ENCODE measurements at places on chromosomes 16 and 17. TPM values are rescaled to one million over a fixed set of nuclear protein-coding genes. Genes with fewer than 3 reads are reported as not detected.

Gene ACSM2B
- total RNA-seq: not detected

GRCh38 chr16:68188170-68188569 lies 47.8 kb downstream of the ESRP2 start:
- no peak for DNase-seq

Gene FTO
- 68.9 TPM for total RNA-seq

Gene ST6GALNAC1
- total RNA-seq: 6.1 TPM

Gene CDK10
- 76.3 TPM for total RNA-seq

Gene MT1M
- 4.7 TPM for total RNA-seq

DNA sequence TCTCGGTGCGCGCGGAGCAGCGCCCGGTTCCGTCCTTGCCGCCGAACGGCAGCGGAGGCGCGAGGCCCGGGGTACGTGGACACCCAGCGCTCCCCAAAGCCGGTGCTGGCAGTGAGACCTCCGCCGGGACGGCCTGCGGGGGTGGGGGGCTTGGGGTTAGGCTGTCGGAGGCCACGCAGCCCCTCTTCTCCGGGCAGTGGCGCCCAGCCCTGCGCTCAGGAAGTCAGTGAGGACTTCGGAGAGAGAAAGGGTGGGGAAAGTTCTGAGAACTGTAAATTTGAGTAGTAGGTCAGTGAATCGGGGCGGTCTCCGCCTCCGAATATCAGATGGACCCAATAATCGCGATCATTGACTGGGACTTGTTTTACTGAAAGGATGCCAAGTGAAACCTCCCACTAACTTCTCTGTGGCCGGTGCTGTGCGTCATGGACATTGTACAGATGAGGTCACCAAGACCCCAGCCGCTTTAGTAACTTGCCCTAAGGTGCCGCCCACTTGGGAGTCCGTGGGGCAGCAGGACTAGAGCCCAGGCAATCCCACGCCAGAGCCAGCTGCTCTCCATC lies 468 bp downstream of the IL4R start:
- peak; percentile 87 for DNase-seq

Gene SDK2
- 15.8 TPM for total RNA-seq

- no peak for DNase-seq
Measured at GRCh38 chr16:19291475-19291874, 5.9 kb downstream of the CLEC19A start.

DNA sequence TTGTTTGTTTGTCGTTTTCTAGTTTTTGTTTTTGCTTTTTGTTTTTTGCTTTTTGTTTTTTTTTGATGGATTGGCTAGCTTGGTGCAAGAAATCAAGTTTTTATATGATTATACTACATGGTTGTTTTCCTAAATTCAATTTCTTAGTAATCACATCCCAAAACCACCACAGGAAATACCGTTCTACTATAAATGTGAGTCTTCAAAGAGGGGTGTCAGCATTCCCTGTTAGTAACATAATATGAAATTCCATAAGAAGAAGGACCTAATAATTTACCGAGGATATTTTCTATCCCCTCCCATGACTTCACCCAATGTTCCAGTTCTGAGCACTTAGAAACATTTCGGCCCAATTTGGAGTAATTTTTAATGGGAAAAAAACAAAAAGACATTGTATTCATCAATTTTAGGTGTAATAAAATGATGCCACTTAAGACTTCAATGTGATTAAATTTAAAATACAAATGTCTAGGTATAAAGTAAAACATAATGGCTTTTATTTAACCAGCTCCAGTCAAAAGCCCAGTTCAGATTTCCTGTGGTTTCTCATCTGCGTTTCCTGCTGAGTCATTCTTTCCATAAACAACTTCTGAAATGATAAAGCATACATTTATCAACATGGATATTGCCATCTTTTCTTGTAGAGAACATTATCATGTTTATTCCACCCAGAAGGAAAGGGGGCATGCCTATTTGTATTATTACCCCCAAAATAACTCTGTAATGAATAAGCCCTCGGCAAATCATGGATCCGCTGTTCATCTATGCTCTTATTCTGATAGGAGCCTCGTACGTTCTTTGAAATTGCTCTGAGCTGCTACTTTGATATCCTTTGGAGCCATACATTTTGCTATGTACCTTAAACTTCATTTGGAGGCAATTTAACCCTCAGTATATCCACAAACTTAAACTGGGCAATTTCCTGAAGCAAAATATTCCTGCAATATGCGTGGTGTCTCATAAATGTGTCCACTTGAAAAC lies 28.1 kb downstream of the HSBP1 start:
- DNase-seq: no peak

DNA sequence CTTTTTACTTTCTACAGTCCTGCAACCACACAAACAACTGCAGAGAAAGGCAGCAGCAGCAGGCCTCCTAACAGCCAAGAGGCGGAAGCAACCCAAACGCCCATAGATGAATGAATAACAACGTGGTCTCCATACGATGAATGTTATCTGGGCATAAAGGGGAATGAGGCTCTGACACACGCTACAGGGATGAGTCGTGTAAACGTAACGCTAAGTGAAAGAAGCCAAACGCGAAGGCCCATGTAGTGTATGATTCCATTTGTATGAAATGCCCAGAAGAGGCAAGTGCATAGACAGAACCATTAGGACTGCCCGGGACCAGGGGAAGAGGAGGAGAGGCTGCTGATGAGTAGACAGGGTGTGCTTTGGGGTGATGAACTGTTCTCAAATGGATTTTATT lies 94.8 kb upstream of the DNAH17 start:
- DNase-seq: peak; percentile 25

GRCh38 chr17:41160648-41161047 lies at the start of gene KRTAP4-4:
Gene KRTAP4-4 (minus strand): TSS chr17:41160748. CDS start chr17:41160691, 57 bp downstream.
- no peak for DNase-seq

GRCh38 chr17:32759476-32759875 lies 117.4 kb downstream of the MYO1D start:
- no peak for DNase-seq

Gene ASB16
- total RNA-seq: not detected

Gene TMEM238L
- total RNA-seq: not detected

DNA sequence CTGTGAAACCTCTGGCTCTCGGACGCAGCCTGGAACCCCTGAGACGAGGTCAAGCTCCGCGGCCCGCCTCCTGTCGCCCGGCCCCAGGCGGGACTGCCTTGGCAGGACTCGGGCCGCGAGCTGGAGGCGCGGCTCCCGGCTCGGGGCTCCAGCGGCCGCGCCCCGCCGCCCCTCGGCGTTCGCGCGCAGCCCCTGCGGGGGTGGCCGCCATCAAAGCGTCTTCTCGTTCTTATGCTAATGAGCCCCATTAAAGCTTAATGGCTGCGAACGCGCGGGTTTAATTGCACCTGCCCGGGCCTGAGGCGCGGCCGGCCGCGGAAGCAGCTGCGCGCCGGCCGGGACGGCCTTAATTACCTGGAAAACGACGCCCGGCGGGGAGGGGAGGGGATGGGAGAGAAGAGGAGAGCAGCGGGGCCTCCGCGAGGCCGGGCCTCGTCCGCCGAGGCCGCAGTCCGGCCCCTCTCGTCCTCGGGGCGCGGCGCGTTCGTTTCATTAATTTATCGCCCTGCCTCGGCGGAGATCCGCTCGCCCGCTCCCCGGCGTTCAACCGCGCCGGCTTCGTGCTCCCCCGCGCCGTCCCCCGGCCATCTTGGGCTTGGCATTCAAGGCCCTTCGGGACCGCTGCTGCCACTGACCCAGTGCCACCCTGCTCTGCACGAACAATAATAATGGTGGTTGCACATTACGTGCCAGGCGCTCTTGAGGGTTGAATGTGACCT lies 19.2 kb downstream of the RAI1 start:
- DNase-seq: no peak

- no peak for DNase-seq
Measured at GRCh38 chr17:19897903-19898302, 30.2 kb upstream of the ULK2 start.

DNA sequence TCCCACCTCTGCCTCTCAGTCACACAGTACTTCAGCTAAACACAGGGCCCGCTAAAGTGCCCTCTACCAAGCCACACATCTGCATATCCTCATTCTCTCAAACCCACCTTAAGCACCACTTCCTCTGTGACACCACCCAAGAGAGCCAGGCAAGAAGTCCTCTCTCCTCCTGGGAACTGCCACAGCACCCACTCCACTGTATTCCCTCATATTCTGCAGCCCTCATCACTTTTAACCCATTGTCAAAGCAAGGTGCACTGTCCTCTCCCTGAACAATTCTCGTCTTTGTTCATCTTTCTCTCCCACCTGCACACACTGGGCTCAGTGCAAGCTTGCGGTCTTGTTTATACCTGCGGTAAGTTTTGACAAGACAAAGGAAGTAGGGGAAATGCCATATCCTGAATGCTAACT lies 13.6 kb downstream of the CHD9 start:
- DNase-seq: no peak

DNA sequence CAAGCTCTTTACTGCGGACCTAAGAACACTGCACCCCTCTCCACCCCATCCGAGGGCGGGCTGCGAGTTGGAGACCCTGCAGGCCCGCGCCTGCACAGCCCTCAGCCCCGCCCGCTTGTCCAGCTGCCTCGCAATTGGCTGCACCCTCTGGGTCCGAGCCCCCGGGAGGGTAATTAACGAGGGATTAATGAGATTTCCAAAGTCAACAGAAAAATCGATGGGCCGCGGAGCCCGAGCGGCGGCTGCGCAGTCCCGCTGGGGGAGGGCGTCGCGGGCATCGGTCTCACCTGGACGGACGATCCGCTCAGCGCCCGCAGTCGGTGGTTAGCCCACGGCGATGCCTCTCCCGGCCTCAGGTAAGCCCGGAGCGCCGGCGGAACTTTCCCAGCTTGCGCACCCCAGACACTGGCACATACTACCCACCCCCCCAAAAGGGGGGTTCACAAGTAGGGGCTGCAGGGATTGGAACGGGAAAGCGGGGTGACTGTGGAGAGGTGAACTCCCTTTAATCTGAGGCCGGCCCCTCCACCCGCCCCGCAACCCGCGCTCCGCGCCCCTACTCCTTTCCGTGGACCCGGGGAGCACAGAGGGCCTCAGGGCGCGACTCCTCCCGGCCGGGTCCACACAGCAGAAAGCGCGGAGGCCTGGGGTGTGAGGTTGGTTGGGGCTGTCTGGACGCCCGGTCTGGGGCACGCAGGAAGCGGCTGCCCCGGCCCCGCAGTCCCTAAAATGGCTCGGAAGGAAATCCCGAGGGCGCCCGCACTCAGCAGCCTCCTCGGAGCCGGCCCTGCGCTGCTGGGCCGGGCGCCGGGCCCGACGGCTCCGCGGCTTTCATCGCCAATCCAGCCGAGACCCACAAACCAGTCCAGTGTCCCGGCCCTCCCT lies at the start of gene OTOP3:
Gene OTOP3 (plus strand): TSS at position 314 of the 885 bp plus-strand sequence. CDS start 24 bp downstream, at position 338.
- no peak for DNase-seq

Gene ZNF771
- 2.2 TPM for total RNA-seq

DNA sequence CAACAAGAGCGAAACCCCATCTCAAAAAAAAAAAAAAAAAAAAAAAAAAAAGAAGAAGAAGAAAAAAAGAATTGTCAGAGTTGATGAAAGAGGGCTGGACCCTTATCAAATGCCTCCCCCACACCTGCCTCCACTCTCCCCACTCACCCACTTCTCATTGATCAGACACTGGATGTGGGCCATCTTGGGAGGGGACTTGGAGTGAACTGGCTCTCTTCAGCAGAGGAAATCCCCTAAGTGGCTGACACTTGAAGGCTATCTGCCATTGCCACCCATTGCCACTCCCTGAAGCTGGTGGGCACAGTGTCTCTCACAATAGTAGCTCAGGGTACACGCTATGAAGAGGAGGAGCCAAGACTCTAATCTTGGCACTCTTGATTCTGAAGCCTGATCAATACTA lies 1.6 kb downstream of the ITGA2B start:
- DNase-seq: no peak

Gene KATNIP
- 36.8 TPM for total RNA-seq

Gene ACE
- 10.6 TPM for total RNA-seq

DNA sequence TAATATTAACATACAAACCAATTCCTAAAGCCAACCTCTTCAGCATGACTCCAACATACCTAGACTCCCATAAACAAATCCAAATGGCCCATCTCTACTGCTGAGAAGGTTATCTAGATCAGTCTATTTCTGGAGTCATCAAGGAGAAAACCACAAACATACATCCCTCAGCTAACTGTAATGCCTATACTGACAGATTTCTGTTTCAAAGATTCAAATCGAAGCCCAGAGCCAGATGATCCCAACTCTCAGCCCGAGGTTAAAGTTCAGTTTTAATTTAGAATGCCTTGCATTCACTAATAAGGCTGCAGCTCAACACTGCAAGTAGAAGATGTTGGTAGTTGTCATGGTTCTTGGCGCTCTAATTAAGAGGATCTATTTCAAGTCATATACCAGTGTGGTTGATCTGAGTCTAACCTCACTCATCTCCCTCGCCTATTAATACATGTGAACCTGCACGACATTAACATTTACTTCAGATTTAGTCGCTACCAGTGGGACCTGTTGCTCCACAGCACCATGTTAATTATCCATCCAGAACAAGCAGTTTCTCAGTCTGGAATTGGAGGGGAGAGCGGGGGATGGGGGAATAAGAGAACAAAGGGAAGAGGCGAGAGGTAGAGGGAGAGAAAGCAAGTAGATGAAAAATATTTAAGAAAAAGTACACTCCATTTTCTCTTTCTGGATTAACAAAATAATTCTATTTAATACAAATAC lies 15.4 kb downstream of the PHF12 start:
- DNase-seq: no peak

GRCh38 chr17:7241783-7242716 lies at the start of gene GABARAP:
Gene GABARAP (minus strand): TSS chr17:7242449. CDS start chr17:7242330, 119 bp downstream.
- DNase-seq: peak; percentile 98

GRCh38 chr16:27230562-27231001 lies 27.3 kb downstream of the KDM8 start:
- peak; percentile 89 for DNase-seq

DNA sequence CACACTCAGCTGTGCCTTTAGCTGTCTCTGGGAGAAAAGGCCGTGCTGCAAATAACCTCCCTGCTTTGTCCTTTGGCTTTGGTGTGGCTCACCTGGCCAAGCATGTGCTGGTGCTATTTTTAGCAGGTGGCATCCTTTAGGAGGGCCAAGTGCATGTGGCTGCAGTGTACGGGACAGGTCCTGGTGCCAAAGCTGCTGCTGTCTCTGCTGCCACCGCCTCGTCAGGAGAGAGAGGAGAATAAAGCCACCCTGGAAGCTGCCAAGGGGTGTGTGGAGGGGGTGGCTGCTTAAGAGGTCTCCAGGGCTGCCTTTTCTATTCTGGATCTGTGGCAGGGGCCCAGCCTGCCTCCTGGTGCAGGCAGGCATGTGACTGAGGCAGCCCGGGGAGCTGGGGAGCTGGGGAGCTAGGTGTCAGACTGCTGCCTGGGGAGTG lies 6.2 kb downstream of the AKAP1 start:
- no peak for DNase-seq

- no peak for DNase-seq
Measured at GRCh38 chr17:79007504-79008381, 1.8 kb downstream of the CANT1 start.

GRCh38 chr16:69839798-69840409 lies 77.8 kb downstream of the WWP2 start:
- no peak for DNase-seq

- no peak for DNase-seq
Measured at GRCh38 chr17:76132574-76133338, 8.3 kb downstream of the FOXJ1 start.

- no peak for DNase-seq
Measured at GRCh38 chr16:19436540-19436939, 18.9 kb downstream of the TMC5 start.

Gene NPB
- total RNA-seq: 2.9 TPM

GRCh38 chr17:40452216-40452787 lies 9.1 kb downstream of the IGFBP4 start:
- no peak for DNase-seq

- peak; percentile 95 for DNase-seq
Measured at GRCh38 chr17:42561897-42562387, at the start of gene COASY. Gene COASY (plus strand): TSS chr17:42562148. CDS start chr17:42562623, 475 bp downstream.

- peak; percentile 93 for DNase-seq
Measured at GRCh38 chr16:85556456-85557082, 56.6 kb upstream of the GSE1 start.

All from spleen (tissue), 13 donors.